ENCODE measurements at places on chromosomes 4 and X.

GRCh38 chrX:10032147-10032546 lies 65.0 kb downstream of the CLDN34 start:
- no peak for DNase-seq

GRCh38 chr4:113141901-113142346 lies 92.5 kb downstream of the ANK2 start:
- no peak for DNase-seq

DNA sequence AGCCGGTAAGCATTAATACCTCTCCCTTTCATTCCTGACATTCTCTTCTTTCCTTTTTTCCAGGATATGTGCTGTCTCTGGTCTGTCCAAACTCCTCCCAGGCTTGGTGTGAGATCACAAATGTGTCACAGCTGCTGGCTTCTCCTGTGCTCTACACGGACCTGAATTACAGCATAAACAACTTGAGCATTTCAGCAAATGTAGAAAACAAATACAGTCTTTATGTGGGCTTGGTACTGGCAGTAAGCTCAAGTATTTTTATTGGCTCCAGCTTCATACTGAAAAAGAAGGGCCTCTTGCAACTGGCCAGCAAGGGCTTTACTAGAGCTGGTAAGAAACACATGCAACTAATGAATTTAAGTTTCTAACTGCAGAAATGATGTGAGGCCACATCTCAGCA lies 8.4 kb downstream of the NIPAL1 start:
- DNase-seq = no peak

- no peak for DNase-seq
Measured at GRCh38 chr4:101417046-101417445, 69.7 kb upstream of the PPP3CA start.

DNA sequence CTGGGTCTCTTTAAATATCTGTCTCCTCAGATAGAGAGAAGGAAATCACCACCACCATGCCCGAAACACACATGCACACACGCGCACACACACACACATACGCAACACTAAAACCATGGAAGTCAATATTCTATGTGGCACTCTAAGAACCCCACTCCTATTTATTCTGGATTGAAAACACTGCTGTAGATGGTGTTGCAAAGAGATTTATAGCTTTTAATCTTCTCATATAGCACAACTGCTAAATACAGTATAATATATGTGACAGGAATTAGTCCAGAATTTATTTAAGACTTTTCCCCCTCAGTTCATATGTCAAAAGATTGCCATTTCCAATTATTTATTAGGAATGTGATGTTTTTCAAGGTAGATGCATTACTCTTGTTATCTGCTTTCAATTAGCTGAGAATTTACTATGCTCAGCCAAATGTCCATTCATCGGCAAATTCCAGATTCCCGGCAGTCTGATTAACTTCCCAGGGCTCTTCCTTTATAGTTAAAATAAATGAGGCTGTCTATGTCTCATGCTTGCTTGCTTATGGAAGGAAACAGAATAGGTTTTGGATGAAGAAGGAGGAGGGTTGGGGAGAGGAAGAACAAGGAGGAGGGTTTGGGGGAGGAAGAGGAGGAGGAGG lies 115.4 kb upstream of the NDP start:
- no peak for DNase-seq

- DNase-seq = peak; percentile 25
Measured at GRCh38 chr4:42519803-42520417, 122.6 kb downstream of the SHISA3 start.

DNA sequence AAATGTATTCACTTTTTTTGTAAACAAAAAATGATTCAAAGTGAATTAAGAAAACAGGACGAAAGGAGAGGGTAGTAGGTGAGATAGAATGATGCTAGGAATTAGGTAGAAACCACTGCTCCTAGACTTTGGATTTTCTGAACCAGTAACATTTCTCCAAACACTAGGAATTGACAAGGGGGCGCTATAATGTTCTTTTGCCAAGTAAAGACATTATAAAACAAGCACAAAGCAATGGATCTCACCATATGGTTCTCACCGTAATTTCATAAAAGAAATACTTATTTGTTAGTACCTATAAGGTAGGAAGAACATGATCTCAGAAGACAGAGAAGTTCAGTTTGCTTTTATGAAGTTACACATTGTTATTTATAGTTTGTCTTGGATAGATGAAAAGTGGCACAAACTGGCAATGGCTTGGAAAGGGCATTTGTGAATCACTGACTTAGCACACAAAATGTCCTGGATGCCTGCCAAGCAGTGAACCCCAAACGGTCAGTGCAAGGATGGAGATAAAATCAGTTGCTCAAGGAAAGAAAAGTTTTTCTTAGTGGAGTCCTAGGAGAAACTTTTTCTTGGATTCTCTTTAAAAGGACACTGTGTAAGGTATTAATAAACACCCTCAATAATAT lies 8.1 kb upstream of the TBC1D1 start:
- DNase-seq = no peak

- DNase-seq = no peak
Measured at GRCh38 chrX:31591355-31591754, 519.5 kb upstream of the FTHL17 start.

DNA sequence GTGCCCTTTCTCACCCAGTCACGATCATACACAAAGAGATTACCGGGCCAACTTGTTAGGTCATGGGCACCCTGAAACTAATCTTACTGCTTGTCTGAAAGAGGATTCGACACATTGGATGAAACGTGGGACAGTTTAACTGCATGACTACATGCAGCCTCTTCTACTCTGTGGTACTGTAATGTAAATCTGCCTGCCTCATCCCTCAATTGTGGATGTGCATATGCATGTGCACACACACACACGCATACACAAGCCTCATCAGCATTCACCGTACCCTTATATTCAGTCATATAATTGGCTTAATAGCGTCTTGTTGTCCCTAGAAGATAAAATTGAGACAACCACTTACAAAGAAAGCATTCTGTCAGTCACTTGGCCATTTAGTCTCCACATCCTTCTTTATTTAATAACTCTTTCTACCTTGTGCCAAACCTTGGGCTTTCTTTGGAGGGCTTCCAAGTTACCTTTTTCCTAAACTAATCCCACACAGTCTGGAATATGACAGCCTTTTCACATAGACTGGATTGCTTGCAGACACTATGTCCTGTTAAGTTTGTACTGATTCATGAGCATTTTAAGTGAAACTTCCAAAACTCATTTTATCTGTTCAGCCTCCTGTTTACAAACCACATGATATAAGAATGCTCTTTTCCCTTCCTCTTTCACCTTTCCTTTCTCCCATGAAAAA lies 132.9 kb downstream of the AFF2 start:
- no peak for DNase-seq

- no peak for DNase-seq
Measured at GRCh38 chrX:38618180-38618579, 56.8 kb downstream of the TSPAN7 start.

- DNase-seq = no peak
Measured at GRCh38 chrX:139332441-139332840, 198.1 kb upstream of the F9 start.

DNA sequence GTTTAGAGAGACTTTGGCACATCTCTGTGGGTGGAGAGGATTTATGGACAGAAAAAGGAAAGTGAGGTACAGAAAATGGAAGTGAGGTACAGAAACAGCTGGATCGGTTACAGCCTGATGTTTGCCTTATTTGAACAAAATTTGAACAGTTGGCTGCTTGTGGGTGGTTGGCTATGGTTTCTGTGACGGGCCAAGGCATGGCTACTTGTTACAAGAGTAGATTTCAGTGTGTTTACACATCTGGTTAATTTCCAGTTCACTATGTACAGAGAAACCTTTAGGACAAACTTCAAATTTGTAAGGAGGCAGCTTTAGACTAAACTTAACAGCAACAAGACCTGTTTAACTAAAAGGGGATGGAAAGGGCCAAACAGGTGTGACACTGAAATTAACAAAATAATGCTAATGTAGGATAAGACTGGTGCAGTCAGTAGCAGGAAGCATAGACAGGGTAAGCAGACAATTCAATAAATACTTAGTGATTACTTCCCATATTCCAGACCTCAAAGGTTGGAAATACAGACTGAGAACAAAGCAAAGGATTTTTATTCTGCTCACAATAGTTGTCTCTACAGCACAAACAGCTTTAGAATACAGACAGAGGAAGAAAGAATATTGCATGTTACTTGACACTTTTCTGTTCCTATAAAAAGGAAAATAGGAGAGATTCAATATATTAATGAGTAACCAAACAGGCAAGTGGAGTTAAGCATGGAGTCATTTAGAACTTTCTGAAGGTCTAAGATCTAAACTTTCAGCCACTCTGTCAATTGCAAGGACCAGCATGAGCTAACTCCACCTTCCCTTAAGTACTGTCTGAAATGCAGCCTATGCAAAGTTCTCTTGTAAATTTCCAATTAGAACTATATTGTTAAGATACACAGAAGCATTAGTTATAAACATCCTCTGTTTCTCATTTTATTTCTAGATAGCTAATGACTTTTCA lies 294.4 kb upstream of the FAT4 start:
- DNase-seq = no peak

DNA sequence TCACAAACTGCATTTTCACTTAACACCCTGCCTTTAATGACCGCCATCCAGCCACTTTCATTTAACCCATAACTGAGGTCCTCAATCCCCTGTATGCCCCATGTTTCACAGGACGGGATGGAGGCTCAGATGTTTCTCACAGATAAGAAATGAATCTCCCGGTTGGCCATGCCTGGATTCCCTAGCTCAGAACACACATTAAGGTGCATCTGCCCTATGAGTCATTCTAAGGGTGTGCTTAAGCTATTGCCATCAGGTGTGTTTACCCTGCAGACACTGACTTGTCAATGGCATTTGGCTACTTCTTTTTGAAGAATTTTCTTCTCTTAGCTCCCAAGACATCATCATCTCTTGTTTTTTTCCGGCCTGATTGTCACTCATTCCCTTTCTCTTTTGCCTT lies 222.6 kb upstream of the SMIM31 start:
- no peak for DNase-seq

GRCh38 chr4:146123231-146123630 lies 52.3 kb upstream of the LSM6 start:
- DNase-seq = no peak

DNA sequence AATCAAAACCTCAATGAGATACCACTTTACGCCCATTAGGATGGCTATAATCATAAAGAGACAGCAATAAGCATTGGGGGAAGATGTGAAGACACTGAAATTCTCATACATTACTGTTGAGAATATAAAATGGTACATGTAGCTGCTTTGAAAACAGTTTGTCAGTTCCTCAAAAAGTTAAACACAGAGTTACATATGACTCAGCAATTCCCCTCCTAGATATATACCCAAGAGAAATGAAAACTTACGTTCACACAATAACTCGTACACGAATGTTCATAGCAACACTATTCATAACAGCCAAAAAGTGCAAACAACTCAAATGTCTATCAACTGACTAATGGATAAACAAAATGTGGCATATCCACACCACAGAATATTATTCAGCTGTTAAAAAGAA lies 36.6 kb downstream of the PHF8 start:
- no peak for DNase-seq

- DNase-seq = no peak
Measured at GRCh38 chrX:154412468-154412867, 1.1 kb downstream of the TAFAZZIN start.

DNA sequence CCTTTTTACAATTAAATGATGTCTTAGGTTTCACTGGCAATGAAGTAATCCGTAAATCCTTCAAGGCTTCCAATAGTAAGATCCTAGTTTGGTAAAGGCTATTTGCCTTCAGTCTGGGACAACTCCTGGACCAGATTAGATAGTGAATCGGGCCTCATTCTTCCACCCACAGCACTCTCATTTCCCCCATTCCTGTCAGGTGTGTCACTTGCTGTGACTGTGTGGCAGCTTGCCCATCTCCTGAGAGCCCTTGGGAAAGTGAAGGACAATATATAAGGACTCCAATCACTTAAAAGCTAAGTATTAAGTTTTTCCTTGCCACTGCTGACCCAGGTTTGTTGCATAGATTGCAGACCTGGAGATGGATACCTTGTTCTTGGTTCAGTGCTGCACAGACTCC lies 3.3 kb upstream of the GASK1B start:
- no peak for DNase-seq

DNA sequence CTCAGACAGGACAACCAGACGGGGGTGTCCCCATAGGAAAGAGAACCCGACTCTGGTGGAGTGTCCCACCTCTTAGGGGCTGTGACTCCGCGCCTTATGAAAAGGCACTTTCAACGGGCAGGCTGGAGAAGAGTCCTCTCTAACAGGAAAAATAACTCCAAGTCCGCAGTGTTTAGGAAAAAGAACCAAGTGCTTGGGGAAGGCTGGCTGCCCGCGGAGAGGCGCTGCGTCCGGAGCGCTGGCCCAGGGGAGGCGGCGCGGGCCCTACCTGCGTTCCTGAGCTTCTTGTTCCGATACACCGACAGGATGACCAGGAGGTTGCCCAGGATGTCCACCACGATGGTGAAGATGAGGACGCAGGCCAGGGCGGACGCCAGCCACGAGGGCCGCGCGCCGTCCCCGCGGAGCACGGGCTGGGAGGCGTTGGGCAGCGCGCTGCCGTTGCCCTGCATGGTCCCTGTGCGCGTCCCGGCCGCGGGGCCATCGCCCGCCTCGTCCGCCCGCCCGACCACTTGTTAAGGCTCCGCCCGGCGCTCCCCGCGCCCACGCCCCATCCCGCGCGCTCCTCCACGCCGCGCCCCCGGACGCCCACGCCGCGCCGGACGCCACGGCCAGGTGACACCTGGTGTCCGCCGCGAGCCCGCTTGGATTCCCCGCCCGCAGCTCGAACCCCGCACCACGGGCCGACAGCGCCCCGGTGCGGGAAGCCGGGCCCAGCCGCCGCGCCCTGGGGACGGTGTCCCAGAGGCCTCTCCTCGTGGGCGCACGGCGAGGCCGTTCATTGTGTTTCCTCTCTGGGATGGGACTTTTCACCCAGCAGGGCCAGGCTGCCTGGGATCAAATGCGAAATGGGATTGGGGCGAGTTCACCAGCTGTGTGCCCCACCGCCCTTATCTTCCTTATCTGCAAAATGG lies at the start of gene MTNR1A:
Gene MTNR1A (minus strand): TSS at position 654 of the 914 bp plus-strand sequence. CDS start 202 bp downstream, at position 452.
- DNase-seq = no peak

DNA sequence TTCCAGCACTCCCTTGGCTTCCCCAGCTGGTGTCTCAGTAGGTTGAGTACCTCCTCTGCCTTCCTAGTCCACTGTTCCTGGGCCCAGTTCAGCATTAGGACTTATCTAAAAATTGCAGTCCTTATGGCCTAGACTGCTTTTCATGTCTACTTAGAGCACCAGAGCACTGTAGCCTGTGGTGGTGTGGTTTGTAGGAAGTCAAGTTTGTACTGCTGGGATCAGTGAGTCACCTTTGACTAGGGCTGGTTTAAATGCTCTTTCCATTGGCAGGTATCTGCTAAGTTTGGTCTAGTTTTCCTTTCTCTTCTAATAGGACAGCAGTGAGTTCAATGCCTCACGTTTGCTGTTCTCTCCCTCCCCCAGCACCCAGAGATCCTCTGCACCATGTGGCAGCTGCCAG lies 233.6 kb upstream of the WDFY3 start:
- DNase-seq = no peak

All from activated CD4-positive, alpha-beta T cell treated with anti-CD3 and anti-CD28 coated beads, Interleukin-2, amount 50 U/mL, for 48 hours (primary cell).